ENCODE measurements at places on chromosomes 1 and 21.

DNA sequence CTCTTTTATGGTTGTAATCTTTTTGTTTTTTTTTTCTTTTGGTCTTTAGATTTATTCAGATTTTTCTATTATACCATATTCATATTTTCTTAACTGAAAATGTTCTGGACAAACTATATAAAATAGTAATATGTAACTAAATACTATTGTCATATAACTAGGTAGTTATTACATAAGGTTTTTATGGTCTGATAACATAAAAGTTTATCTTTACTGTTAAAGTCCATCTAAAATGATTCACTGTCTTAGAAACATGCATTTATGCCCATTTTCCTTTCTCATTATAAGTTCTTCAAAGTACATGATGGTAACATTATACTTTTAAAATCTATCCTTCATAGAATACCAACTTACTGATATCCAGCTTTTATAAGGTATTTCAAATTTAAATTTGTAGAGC lies 29.1 kb downstream of the IARS2 start:
- no peak for DNase-seq

DNA sequence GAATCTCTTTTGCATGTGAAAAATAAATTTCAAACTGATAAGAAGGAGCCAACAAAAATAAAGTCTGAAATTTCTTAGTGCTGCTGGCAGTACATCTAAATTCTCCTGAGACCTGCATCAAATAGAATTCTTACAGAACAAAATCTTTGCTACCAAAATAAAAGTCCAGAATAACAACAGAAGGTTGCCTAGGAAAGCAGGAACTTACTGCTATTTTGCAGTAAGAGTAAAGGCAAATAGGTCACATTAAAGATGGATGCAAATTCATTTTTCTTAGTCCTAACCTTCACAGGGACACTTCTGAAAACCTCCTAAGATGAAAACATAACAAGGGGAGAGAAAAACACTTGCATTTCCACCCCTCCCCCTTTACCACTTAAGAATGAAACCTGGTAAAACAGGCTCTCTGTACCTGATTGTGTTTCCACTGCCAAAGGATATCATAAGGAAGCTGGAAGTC lies 59.0 kb downstream of the RUSC1 start:
- DNase-seq: no peak

DNA sequence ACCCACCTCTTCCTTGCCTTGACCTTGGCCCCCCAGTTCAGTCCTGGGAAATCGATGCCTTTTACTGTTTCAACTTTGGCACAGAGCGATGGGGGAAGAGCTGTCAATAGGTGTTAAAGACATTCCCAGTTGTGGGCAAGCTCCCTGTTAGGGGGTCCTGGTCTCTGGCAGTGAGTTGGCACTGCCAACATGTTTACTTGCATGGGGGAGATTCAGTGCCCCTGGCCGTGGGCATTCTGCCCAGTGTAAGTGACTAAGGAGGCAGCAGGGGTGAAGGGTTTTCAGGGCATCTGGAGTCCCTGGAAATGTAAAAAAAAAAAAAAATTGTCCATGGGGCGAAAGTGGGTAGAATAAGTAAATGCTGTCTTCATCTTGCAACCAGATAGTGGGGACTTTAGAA lies 407.0 kb downstream of the PTPRU start:
- DNase-seq: no peak

- no peak for DNase-seq
Measured at GRCh38 chr1:201111156-201111555, 1.1 kb downstream of the CACNA1S start.

DNA sequence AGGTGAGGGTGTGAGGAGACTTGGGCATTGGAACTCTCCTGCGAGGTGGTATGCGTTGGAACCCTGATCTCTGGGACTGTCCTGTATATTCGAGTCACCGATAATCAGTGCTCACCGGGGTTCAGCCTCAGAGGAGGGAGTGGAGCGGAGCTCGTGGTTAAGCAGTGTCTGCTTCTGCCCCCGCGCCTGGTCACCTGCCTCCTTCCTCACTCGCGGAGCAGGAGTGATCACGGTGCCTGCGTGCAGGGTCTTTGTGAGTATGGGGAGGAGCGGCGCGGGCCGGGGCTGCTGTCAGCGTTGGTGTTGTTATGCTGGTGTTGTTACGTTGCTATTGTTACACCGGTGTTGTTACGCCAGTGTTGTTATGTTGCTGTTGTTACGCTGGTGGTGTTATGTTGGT lies 23.3 kb downstream of the H6PD start:
- DNase-seq: no peak

- no peak for DNase-seq
Measured at GRCh38 chr21:26776310-26777021, 68.7 kb downstream of the ADAMTS1 start.

DNA sequence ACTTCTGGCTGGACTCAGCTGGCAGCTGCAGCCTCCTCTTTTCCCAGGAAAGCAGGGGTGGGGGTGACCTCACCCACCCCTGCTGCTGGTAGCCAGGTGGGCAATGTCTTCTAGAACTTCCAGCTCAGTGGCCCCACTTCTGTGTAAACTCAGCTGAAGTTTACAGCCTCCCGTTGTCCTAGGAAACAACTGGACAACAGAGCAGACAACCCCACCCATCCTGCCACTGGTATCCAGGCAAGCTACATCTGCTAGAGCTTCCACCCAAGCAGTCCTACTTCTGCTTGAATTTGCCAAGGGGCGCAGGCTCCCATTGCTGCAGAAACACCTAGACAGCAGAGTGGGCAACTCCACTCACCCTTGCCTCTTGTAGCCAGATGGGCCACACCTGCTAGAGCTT lies 309.6 kb upstream of the BEND5 start:
- DNase-seq: no peak

- DNase-seq: no peak
Measured at GRCh38 chr1:181350131-181350530, 133.2 kb upstream of the CACNA1E start.

- no peak for DNase-seq
Measured at GRCh38 chr1:3561702-3562101, 49.6 kb downstream of the MEGF6 start.

DNA sequence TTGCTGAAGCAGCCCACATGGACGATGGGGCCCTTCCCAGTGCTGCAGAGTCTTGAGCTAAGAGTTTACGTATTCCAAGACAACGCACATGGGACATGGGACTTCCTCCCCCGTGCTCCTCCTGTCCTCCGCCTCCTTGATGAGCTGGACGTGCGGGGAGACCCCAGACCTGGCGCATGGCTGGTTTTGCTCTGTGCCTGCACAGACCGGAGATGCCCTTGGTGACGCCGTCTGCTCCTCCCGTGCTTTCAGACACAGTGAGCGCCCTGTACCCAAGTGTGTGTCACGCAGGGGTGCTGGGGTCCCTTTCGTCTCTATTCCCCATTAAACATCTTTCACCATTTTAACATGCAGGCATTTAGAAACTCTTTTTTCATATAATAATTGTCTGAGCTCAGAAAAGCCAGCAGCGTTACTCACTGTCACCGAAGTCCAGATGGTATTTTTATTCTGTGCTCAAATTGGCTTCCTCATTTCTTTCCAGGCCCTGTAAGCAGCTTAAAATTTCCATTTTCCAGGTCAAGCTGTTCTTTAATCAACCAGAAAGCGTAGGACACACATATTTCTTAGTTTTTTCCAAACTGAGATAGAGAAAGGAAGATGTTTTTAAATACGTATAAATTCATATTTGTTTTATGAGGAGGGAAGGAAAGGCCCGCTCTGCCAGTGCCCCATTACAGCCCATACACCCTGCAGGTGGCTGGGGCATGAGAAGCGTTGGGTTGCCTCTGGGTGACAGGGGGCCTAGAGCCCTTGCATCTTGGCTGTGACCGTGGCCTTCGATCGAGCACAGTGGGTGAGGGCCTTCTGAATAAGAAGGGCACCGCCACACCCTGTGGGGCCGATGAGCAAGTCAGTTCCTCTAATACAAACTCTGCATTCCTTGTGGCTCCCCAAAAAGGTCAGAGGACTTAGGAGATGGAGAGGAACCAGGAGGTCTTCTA lies 17.9 kb upstream of the ZBTB21 start:
- no peak for DNase-seq

- DNase-seq: no peak
Measured at GRCh38 chr1:216425577-216425976, 2.3 kb upstream of the USH2A start.

DNA sequence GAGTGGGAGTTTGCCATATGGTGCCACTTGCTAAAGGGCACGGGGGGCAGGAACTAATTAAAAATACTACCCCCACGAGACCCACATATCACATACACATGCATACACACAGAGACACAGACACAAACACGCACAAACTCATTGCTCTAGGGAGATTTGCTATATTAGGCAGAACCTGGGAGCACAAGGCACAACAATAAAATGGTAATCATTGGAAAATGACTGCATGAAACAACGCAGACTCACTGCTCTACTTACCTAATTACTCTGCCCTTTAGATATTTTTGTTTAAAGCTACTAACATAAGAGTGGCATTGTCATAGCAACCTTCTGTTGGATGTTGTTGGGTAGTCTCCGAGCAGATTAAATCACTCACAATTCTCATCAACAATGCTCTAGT lies 20.3 kb upstream of the RGS4 start:
- no peak for DNase-seq

DNA sequence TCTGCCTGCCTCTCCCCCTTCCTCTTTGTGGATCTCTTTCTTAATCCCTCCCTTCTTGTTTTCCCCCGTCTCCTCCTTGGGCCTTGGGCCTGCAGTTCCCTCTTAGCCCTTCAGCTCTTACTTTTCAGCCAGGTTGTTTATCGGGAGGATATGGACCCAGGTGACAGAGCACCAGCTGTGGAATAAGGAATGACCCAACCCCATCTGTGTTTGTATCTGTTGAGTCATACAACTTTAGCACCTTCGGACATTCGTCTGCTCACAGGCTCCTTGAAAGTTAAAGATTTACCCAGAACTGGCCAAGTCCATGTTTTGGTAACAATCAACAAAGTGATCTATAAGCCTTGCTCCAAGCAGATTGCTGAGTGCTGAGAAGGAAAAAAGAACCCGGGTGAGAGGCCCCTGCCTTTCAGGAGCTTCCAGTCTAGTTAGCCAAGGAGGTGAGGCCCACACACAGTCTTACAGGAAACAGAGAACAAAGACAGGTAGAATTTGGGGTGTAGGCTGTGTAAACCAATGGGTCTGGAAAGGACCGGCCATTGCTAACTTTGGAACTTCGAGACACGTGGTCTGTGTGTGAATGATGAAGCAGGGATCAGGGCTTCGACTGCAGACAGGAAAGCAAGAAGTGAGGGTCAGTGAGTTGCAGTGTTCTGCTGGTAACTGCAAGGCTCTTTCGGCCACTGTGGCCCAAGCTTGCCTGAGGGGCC lies 66.7 kb upstream of the F3 start:
- DNase-seq: no peak

- no peak for DNase-seq
Measured at GRCh38 chr1:201108614-201109013, 3.6 kb downstream of the CACNA1S start.

DNA sequence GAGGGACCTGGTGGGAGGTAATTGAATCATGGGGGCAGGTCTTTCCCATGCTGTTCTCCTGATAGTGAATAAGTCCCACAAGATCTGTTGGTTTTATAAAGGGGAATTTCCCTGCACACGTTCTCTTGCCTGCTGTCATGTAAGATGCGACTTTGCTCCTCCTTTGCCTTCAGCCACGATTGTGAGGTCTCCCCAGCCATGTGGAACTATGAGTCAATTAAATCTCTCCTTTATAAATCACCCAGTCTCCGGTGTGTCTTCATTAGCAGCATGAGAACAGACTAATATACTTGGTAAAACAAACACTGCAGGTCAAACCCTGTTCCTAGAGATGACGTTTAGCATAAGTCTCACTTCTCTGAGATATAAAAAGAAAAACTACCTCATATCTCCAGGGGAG lies 148.3 kb downstream of the MATN1 start:
- no peak for DNase-seq

DNA sequence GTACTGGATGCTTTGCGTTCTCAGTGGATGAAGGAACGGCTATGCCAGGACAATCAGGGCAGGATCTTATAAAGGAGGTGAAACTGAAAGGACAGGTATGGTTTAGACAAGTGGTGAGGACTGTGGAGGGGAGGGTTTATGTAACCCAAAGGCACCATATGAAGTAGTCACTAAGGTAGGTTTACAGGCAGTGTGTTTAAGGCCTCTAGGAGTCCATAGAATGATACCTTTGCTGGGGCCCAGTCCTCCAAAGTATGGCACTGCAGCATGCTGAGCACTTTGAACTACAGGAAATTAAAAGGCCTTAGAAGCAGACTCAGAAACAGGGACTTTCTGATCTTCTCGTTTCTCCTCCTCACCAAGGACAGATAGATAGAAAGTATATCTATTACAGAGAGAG lies 304.7 kb upstream of the USP25 start:
- no peak for DNase-seq

DNA sequence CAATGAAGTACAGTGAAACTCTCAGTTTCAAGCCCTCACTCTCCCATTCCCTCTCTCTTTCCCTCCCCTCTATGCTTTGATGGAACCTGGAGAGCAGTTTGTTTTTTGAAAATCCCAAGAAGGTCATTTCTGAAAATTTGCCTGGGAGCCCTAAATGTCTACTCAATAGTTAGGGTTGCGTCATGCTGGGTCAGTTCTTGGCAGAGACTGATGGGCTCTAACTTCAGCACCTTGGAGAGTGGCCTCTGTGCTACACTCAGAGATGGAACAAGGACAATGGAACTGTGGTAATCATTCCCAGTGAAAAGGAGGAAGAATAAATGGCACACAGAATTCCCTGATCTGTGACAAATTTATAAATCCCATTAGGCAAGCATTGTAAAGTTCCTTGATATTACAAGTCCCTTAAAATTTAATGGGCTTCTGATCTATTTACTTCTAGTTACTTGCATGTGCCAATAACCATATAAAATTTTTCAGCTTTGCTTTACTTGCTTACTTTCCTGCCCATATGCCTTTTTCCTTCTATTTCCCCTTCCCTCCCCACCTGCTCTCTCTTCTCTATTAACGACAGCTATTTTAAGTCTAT lies 182.9 kb upstream of the KCND3 start:
- DNase-seq: peak; percentile 0

DNA sequence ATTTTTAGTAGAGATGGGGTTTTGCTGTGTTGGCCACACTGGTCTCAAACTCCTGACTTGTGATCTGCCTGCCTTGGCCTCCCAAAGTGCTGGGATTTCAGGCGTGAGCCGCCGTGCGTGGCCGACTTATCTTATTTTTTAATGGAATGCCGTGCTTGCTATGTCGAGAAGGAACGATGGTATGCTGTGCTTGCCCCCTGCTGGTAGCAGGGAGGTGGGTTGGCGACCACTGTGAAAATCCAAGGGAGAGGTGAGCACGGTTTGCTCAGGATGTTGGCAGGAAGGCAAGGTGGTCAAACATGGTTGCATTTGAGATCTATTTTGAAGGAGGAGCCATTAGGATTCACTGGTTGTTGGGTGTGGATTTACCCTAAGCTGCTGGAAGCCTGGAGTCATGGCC lies 45.8 kb upstream of the RCC2 start:
- DNase-seq: no peak

GRCh38 chr1:28458237-28459228 lies 47.3 kb upstream of the RCC1 start:
- no peak for DNase-seq

- no peak for DNase-seq
Measured at GRCh38 chr1:172212124-172212523, 208.4 kb upstream of the C1orf105 start.

All from stimulated activated CD4-positive, alpha-beta T cell treated with anti-CD3 and anti-CD28 coated beads, Interleukin-12 subunit alpha, Interleukin-12 subunit beta, amount 100 ng/mL, for 48 hours (primary cell).